Stimulated activated CD4-positive, alpha-beta T cell treated with anti-CD3 and anti-CD28 coated beads, TNF-alpha, amount 100 ng/mL, for 48 hours (primary cell): ENCODE measurements at places on chromosomes 5 and 9.

DNA sequence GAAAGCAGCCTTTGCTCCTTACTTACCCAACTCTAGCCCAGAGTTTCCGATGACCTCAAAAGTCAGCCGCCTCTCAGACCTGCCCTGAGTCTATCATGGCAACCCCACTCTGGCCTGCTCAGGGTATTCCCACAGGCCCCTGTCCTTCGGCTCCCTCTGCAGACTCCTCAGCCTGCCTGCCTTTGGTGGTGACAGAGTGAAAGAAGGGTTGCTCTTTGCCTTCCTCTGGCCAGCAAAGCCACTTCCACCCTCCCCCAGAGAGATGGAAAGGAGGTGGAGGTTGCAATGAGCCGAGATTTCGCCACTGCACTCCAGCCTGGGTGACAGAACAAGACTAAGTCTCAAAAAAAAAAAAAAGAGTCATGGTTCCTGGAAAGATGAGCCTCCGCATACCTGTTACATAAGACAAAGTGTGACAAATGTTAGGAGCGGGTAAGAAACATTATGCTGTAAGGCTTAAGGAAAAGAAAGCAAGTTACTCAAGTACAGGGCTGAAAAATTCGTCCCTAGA is 2.3 kb upstream of the SMIM33 start:
- DNase-seq, result no peak

DNA sequence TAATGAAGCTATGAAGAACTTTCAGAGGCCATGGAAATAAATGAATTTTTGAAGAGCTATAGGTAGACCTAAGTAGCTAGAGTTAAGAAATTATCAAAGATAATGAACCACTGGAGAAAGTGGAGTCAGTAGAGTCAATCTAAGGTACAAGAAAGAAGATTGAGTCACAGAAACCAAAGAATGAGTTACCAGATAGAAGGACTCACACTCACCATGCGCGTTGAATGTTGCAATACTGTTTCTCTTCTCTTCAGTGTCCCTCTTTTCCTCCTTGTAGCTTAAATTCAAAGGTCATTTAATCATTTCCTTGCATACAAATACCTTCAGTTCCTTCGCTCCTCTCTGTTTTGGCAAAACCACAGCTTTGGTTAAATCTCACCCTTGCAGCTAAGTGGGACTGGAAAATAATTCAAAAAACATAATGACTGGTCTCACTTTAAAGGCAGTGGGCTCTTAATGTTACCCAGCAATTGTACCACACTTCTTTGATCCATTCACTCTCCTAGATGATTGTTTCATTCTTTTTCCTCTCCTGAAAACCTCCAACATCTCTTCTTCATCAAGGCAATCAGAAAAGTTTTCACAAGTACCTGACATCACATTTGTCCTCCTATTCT is 58.3 kb downstream of the NIPBL start:
- DNase-seq, result no peak

DNA sequence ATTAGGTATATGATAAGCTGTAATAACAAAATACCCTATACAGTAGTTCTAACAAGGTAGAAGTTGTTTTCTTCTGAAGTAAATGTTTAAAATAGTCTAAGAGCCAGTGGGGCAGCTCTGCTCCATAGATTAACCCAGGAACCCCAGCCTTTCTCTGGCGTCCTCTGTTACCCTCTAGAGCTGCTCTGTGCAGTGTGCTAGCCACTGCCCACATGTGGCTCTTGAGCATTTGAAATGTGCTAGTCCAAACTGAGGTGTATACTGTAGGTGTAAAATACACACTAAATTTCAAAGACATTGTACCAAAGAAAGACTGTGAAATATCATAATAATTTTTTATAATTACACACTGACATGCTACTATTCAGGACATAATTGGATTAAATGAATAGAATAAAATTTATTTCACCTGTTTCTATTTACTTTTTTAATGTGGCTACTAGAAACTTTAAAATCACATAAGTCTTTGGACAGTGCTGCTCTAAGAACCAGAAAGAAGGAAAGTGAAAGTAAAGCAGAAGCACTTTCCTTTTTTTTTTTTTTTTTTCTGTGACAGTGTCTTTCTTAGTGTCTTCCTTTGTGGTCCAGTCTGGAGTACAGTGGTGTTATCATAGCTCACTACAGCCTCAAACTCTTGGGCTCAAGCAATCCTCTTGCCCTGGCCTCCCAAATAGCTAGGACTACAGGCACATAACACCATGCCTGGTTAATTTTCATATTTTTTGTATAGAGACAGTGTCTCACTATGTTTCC is 39.3 kb downstream of the RAI14 start:
- no peak for DNase-seq

DNA sequence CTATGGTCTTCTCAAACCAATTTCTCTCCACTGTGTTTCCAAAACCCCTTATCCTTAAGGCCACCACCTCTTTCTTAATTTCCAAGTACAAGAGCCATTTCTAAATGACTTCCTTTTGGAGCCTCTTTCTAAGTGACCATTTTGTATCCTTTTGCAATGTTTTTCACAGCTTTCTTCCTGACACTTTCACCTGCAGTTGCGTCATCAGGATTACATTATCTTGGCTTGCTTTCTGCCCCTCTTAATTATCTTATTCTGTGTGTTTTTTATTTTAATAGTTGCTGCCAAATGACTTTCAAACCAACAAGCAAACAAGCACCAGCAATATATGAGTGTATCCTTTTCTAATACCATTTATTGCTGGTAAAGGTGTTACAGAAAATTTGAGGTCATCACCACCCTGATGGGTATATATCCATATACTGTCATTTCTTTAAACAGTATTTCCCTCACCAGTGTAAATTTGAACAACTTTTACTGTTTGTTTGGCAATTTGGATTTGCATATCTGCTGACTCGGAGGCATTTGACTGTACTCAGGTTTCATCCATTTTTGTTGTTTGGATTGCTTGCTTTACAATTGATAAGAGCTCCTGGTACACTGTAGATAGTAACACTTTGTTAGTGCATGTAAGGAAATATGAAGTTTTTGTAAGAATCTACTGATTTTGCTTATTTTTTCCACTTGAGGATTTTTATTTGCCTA is 5.4 kb upstream of the ANXA1 start:
- no peak for DNase-seq

GRCh38 chr5:86482008-86482407 is 135.7 kb upstream of the COX7C start:
- no peak for DNase-seq
